ENCODE measurements at places on chromosomes 2 and 18.

DNA sequence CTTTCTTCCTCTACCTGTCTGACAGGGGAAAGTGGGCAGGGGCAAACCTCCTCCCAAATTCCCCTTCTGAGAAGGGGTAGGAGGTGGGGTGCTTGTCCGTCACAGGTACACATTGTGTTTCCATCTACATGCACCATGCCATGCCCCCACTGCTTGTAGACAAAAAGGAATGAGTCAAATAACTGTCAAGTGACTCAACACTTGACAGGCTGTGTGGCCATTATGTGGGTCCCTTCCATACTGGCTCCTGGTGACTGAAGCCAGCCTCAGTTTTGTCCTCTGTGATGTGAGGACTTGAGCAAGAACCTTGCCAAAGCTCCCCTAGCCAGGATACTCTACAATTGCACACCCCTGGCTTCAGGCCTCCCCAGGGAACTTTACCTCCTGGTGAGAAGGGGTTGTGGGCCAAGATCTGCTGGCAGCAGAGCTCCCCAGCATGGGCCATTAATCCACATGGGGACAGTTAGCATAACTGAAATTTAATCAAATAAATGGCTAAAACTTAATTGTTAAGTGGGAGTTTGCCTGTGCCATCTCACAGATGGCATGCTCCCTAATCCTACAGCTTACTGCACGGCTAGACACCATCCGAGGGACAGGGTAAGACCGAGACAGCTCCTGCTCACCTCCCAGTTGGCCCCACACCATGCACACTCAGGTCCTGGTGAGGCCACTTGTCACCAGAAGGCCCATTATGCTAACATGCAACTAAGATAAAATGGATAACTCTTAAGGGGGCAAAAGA lies 140.2 kb downstream of the BCL11A start:
- no peak for DNase-seq

GRCh38 chr2:203471323-203471722 lies 63.8 kb downstream of the RAPH1 start:
- no peak for DNase-seq

DNA sequence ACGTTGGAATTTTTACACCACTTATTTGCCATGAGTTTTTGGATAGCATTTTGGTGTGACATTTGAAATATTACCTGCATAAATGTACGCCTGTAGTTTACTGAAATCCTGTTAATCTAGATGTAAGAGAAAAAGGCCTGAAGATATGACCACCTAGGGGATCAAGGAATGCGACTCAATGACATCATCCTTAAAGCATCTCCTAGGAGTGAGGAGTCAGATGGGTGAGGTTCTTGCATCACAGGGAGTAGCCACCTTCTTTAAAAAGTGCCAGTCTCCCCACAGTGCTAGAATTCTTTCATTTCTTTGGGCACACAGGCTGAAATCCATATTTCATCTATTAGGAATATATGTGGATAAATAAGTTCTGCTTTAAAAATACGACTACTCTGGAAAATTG lies 34.5 kb downstream of the ADCYAP1 start:
- DNase-seq, result no peak

- DNase-seq, result no peak
These were observed 4.5 kb upstream of the TOGARAM2 start for GRCh38 chr2:28976584-28976983.

GRCh38 chr2:98027538-98027937 lies 31.8 kb upstream of the TMEM131 start:
- DNase-seq, result no peak

DNA sequence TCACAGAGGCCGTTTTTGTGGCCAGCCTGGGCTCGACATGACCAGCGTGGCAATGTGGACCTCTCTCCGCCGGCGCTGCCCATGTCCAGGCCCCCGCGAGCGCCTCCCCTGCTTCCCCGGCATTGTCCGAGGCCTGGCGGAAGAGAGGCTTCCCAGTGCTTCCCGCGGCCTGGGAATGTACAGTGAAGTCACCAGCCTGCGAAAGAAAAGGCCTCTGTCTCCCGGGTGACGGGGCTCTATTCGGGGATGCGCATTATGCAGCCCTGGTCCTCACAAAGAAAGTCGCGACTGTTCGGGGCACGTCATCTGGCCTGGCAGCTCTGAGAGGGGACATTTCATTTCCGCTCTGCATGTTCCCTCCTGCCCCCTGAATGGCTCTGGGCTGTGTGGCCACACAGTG lies 109.2 kb upstream of the AGAP1 start:
- DNase-seq, result no peak

GRCh38 chr2:34998741-34999140 lies 1356.8 kb upstream of the CRIM1 start:
- DNase-seq, result no peak

DNA sequence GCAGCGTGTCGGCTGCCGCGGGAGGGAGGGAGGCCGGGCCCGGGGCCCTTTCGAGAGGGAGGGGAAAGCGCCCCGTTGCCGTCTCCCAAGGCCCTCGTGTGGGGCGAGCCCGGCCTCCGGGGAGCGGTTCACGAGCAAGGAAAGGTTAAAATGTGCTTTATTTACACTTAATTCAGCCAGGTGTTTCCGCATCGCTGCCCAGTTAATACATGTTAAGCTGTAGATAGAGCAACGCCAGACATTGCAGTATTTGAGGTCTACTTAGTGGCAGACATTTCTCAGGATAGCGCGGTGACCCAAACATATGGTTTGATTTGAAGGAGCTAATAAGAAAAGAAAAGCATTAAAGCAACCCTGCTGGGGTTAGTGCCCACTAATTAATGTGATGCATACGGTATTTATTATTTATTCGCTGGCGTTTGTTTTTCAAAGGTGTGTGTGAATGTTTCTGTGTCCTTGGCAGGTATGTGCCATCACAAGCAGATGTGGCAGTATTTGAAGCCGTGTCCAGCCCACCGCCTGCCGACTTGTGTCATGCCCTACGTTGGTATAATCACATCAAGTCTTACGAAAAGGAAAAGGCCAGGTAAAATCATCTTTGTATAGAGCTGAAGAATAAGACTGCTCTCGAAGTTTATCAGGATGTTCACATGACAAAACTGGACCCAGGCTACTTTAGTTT lies 571 bp downstream of the EEF1B2 start:
- DNase-seq, result no peak

DNA sequence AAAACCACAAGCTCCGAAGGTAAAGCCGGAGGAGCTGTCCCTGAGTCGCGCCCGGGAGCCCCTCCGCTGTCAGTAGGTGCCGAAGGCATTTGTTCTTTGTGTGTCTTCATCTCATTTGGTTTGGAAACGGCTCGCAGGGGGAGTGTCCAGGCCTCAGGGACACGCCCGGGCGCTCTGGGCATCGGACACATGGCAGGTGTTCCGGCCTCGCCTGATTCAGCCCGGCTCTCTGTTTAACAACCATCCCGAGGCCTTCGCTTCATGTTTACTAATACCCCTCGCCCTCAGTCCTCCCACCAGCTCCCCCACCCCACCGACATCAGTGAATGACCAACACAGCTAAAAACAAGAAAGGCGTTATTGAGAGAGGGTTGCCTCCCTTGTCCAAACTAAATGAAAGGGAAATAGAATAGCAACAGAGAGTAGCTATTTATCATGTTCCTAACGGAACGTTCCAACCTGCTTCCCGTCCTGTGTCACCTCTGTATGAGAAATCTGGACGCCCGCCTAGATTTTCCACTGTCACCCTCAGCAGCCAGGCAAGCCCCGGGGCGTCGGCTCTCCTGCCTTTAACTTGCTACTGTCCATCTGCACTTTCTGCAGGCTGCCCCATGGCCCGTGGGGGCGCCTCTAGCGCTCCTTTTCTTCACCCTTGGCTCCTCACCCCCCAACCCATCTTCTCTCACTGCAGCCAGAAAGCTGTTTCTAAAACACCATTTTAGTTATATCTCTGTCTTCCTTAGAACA lies 73.9 kb downstream of the MYCN start:
- DNase-seq, result no peak

GRCh38 chr2:51014759-51015158 lies 17.2 kb downstream of the NRXN1 start:
- DNase-seq, result no peak

DNA sequence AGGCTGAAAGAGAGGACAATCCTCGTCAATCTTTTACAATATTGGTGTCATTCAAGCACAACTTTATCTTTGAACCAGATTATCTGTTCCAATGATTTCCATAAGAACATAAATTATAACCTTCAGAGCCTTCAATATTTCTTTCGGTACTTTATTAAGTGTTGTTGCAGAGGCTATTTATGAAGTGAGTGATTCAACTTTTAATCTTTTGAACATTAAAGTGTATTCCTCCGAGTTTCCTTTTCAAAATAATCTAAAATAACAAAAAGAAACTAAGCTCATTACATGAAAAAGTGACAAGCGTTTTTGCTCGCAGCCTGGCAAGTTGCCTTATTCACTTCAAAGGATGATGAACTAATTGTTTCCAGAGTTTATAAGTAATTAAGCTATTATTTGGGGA lies 149.0 kb downstream of the MEIS1 start:
- no peak for DNase-seq

GRCh38 chr2:183060571-183061231 lies 17.8 kb upstream of the DUSP19 start:
- no peak for DNase-seq

DNA sequence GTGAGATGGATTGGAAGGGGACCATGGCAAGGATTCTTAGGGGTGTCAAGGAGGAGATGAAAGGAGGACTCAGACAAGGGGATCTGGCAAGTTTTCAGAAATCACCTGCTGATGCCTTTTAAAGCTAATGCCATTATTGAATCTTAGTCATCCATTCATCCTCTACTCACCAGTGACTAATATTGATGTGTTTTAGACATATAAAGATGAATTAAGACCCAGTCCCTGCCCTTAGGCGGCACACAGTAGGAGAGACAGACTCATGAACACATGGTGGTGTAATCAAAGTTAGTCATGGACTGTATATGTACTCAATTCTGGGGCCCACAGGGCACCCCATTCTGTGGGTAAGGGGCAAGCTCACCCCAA lies 56.5 kb upstream of the ATL2 start:
- DNase-seq, result no peak

DNA sequence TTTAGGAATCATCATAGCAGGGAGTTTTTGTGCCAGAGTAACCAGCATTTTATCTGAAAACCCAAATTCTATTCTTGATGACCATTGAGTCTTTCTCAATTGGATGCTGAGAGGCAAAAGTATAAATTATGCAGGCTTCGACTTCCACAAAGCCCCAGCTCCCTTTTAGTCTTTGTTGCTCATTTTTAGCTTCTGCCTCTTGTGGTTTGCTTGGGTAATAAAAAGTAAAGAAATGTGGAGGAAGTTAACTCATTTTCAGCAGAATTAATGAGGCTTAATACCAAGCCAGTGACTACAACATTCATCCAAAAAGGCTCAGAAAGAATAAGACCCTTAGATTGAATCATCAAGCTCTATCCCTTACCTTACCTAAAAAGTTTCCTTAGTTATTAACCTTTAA lies 18.6 kb downstream of the ERMN start:
- no peak for DNase-seq

DNA sequence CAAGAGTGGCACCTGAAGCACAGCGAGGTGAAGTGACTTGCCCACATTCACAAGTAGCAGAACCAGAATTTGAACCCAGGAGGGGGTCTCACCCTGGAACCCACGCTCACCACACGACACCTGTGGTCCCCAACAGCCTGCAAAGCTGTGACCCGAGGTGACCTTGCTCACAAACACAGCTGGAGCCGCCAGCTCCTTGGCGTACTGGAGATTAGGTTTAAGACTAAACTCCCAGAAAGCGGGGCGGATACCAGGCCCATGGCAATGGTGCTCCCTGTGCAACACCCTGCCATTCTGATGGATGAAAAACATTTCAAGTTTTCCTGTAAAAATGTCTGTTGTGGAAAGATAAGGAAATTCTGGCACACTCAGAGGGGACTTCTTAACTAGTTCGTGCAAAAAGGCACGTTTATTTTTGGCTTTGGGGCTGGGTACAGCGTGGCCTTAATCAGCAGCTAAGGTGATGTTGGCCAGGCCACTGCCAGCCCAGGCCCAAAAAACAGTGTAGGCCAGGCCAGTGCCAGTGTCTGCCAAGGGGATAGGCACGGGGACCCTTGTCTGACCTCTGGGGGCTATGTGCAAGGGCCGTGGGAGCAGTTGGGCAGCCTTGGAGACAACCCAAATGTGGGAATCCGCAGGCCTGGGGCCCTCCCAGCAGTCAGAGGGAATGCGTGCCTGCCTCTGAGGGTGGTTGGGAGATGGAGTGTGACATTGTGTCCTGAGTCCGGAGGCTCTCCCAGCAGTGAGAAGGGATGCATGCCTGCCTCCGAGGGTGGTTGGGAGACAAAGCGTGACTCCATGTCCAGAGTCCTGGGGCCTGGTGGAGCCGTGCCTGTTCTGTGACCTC lies 185.0 kb upstream of the HS6ST1 start:
- DNase-seq, result no peak

DNA sequence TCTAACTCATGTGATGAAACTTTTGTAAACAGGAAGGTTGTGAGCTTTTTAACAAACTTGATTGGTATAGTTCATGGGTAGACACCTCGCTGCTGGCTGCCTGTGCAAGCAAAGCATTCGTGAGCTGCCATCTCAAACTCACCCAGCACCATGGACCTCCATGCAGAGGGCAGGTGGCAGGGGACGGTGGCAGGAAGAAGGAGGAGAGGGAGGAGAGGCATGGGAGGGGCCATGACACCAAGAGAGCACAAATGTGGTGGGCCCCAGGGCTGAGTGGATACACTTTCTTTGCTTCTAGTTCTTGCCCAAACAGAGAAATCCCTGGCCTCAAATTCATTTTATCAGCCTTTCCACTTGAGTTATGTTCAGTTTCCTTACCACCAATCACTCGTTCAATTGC lies 29.1 kb downstream of the AFG3L2 start:
- no peak for DNase-seq

GRCh38 chr2:85905891-85906290 lies 17.1 kb upstream of the ST3GAL5 start:
- no peak for DNase-seq

DNA sequence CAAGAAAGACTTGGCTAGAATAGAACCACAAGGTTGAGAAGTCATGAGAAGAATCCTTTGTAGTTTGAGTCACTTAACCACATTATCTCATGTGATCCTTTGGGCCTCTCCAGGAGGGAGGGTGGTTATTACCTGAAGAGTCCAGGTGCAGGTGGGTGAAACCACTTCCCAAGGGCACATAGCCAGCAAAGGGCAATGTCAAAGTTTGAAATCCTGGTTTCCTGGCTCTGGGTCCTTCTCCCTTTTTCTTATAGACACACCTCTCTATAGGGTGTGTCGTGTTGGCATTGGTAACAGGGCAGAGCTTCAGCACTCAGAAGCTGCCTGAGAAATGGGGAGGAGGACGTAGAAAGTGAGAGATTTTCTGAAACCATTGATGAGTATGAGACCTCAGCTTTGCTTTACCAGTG lies 137.9 kb downstream of the MGAT5 start:
- DNase-seq, result no peak

GRCh38 chr2:191255271-191255670 lies 10.1 kb downstream of the MYO1B start:
- DNase-seq, result no peak

GRCh38 chr2:197184959-197185586 lies 125.5 kb downstream of the ANKRD44 start:
- DNase-seq, result no peak

GRCh38 chr2:14422426-14422825 lies 210.1 kb upstream of the LRATD1 start:
- no peak for DNase-seq

GRCh38 chr2:239502430-239503186 lies 101.8 kb upstream of the HDAC4 start:
- no peak for DNase-seq

Measured in stimulated activated CD8-positive, alpha-beta memory T cell treated with anti-CD3 and anti-CD28 coated beads, Interleukin-15, amount 100 ng/mL, for 4 hours (primary cell).